ENCODE measurements at places on chromosomes 4 and X. TPM values are rescaled to one million over a fixed set of nuclear protein-coding genes. Genes with fewer than 3 reads are reported as not detected.

DNA sequence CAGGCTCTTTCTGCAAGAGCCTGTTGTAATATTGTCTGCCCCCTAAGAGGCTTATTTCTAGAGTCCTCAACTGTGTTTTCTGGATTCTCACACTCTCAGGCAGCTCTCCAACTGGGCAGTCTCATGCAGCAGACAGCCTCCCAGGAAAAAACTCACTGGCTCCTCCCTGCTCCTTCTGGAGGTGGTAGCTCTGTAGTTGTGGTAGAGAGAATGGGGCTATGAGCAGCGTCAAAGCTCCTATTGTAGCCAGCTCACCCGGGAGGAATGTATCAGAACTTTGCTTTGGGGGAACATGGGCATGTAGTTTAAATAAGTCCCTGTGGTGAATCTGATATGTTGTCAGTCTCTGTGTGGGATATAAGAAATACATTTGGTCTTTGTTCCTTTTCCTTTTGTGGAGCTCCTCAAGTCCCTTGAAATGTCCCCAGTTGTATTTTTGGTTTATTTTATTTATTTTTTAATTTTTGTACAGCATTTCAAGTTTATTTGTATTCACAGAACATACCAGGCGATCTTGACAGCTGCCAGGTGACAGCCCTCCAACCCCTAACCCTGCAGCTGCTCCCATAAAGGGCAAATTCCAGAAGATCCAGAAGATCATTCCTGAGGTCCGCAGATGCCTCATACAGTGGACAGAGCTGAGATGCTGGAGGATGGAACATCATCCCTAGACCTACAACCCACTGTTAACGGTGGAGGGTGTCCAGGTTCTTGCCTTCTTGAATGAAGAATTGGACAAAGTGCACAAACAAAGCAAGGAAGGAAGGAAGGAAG, 45.7 kb downstream of the TRIM61 start:
- no peak for DNase-seq
- H3K27me3 ChIP-seq = no peaks in the 10 kb centered on the region
- no peaks in the 10 kb centered on the region for H3K36me3 ChIP-seq
- H3K4me1 ChIP-seq = no peaks in the 10 kb centered on the region

DNA sequence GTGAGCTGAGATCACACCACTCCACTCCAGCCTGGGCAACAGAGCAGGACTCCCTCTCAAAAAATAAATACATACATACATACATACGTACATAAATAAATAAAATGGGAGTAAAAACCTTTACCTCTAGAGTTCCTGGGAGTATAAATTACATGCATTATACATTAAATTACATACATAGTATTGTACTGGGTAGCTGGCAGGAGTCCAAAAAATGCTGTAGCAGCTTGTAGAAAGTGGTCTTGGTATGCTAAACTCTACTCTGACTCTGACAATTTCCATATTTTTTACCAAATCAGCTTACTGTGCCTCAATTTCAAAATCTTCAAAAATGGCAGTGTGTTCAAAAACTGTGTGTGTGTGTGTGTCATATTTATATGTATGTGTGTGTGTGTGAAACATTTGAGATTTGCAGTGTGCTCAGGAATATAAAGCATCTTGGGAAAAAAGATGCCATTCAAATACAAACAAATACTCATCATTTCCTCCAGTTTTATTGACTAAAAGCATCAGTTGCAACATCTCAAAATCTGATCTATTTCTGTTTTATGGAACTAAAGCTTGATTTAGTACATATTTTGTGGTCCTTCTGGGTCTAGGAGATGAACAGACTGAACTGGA, 171.7 kb downstream of the SHROOM3 start:
- no peak overlapping the region for H3K4me3 ChIP-seq
- peak overlapping the region; percentile 36 for H3K27ac ChIP-seq
- peak; percentile 84 for DNase-seq
- no peaks in the 10 kb centered on the region for H3K27me3 ChIP-seq
- H3K36me3 ChIP-seq = no peaks in the 10 kb centered on the region

CLIC2 gene
- 22.8 TPM for total RNA-seq

GRCh38 chr4:26081795-26082498, 167.9 kb downstream of the SMIM20 start:
- H3K4me1 ChIP-seq = no peaks in the 10 kb centered on the region
- no peak for DNase-seq
- no peaks in the 10 kb centered on the region for H3K27me3 ChIP-seq
- H3K36me3 ChIP-seq = no peaks in the 10 kb centered on the region
- H3K4me3 ChIP-seq = no peak overlapping the region

DNA sequence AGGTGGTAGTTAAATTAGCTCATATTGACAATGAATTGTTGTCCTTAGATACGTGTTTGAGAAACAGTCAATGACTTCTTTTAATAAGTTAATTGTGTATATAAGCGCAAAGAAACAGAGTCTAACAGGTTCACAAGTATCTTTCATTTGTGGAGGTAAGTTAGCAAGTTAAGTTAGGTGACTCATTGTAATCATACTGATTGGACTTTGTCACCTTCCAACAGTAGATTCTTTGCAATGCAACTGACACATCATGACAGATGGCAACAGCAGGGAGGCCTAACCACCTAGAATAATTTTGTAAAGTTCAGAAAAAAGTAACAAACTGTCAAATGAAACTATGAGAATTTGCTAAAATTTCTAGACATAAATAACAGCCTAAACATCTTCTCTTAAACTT, 207.6 kb upstream of the PITX2 start:
- no peaks in the 10 kb centered on the region for H3K27me3 ChIP-seq
- H3K27ac ChIP-seq = no peak overlapping the region
- no peaks in the 10 kb centered on the region for H3K36me3 ChIP-seq
- no peak for DNase-seq

GRCh38 chrX:155333544-155334100, 792 bp downstream of the CLIC2 start:
- no peaks in the 10 kb centered on the region for H3K36me3 ChIP-seq
- H3K4me1 ChIP-seq = no peaks in the 10 kb centered on the region
- no peaks in the 10 kb centered on the region for H3K27me3 ChIP-seq

All from kidney (tissue), 22 donors.